ENCODE measurements at places on chromosomes 4 and X.

GRCh38 chrX:76555816-76556215 lies 128.3 kb downstream of the MAGEE1 start:
- DNase-seq, result no peak

GRCh38 chr4:123977641-123978081 lies 581.1 kb downstream of the SPRY1 start:
- no peak for DNase-seq

- DNase-seq, result no peak
Observed at GRCh38 chr4:8224975-8225625, 26.0 kb downstream of the SH3TC1 start.

- no peak for DNase-seq
Observed at GRCh38 chr4:176422001-176422400, 102.2 kb downstream of the SPCS3 start.

GRCh38 chr4:183356173-183356830 lies 34.1 kb upstream of the CLDN24 start:
- DNase-seq, result no peak

DNA sequence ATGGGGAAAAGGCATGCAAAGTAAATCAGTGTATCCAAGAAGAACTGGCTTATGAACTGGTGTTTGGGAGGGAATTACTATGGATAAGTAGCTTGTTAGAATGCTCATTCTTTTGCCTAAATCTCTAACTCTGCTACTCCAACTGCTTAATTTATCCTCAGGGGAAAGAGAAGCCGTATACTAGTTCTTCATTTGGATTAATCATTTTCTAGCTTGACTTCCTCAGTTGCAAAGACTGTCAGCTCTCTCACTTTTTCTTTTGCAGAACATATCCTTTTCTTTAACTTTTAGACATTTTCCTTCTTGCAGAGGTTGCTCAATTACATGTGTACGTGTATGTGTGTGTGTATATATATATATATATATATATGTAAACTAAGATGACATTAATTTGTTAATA lies 21.9 kb downstream of the GPRIN3 start:
- no peak for DNase-seq

DNA sequence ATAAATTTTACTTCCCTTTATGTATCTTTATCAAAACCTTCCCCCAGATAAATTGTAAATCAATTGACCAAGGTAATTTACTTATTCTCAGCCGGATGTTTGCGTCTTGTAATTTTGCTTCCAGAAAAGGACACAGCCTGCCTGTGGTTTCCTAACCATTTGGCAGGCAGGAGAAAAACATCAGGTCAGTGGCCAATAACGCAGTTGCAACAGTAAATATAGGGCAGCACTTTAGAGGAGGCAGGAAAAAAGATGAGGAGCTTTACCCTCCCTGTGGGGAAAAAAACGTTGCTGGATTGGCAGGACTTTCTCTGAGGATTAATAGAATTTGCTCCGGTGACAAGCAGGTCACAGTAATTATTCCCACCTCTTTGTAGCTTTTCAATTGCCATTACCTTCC lies 2618.1 kb downstream of the ARAP2 start:
- no peak for DNase-seq

DNA sequence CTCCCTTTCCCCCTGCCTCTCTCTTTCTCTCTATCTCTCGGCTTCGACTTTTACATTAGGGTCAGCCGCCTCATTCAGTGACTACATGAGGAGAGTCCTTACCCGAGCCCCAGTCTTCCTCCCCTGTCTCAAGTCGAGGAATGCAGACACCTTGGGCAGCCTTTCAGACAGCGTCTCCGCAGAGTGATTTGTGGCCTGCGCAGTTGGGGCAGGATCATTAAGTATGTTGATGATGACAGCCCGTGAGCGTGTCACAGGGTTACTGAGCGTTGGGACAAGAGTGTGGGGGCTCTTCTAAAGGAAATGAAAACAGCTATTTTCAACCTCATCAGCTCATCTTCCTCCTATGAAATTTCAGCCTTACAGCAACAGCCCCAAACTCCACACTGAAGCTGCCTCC lies 312.1 kb upstream of the GATB start:
- DNase-seq, result no peak

GRCh38 chr4:77922158-77923094 lies 59.8 kb downstream of the MRPL1 start:
- DNase-seq, result no peak

DNA sequence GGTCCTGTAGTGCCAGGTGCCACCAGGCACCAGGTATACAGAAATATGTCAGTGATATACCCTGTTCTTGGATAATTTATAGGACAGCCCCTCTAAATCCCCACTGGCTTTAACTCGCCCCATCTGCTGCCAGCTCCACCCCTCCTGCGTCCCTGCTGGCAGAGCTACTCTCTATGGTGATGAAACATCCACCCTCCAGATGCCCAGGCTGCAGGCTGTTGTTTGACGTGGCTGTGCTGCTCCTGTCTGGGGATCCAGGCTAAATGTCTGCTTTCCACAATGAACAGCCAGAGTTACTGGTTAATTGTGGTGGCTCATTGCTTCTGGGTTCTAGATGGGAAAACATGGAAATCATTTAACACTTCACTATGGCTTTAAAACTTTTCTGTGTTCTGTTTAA lies 12.9 kb downstream of the NHSL2 start:
- DNase-seq, result no peak

All from stimulated activated CD4-positive, alpha-beta T cell treated with anti-CD3 and anti-CD28 coated beads, Interleukin-4, amount 100 ng/mL, for 24 hours (primary cell).